ENCODE measurements at places on chromosomes 7 and 10.

DNA sequence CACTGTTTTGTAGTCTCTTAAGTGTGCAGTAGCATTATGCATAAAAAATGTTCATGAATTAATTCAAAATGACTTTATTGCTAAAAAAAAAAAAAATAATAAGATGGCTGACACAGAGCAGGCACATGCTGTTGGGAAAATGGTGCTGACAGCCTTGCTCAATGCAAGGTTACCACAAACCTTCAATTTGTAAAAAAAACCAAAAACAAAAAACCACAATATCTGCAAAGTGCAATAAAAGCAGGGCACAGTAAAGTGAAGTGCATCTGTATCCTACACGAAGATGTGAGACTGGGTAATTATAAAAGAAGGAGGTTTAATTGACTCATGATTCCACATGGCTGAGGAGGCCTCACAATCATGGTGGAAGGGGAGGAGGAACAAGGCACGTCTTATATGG, 185.8 kb downstream of the USP6NL start:
- no peak for DNase-seq

DNA sequence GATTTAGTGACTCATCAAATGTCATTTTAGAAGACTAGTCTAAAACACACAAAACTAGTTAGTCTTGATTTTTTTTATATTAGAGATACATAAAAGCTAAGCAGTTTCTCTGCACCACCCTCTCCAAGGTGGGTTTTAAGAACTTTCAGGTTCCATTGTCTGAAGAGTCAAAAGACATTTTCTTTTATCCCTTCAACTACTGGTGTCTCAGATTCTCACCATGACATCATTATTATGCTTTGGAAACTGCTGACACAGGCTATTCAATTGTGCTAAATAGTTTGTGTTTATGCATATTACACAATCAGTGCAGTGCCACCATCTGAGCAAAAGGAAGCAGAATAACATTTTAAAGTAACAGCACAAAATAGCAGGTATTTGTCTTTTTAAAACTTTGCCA, 52.2 kb downstream of the IGF2BP3 start:
- no peak for DNase-seq

DNA sequence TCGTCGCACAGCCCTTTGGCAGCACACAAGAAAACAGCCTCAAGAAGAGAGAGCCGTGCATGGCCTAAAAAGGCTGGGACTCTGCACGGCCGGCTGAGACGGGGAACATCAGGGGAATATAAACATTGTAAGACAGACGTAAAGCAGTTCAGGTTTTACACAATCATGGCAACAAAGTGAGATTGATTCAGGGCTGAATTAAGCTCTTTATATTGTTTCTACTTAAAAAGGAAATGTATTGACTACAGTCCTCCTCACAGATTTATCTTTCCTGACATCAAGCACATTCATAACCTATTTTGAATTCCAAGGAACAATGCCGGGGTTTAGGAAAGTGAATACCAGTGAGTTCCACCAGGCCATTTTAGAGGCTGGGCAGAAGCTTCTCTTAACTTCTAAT, 25.2 kb downstream of the SORBS1 start:
- DNase-seq: no peak

DNA sequence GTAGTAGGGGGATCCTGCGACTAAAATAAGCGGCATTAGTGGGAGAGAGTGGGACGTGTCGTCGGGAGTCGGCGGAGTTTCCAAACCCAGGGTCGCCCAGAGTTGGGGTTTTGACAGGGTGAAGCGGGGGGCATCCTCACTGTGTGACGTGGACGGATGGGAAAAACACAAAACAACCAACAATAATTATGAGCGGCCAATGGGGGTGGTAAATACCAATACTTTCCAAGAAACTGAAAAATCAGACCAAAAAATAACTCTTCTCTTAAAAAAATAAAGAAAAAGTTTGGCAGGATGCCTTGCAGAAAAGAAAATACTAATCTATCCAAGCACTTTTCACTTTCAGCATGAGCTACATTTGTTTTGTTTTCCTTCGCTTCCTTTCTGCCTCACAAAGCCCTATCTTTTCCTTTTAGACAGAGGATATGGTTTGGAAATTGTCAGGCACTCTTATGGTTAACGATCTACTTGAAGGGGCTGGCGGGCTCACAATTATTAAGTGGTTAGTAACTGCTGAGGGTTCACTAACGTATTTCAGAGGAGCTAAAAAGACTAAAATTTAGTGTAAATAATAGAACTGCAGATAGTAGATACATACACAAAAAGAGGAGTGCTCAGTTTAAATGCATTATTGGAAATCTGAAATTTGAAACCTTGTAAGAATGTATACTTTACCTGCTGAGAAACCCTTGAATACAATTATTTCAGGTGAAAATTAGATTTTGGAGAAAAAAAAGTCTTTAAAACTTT, 802 bp upstream of the CDK6 start:
- no peak for DNase-seq

- DNase-seq: no peak
Observed at GRCh38 chr10:121589553-121589952, 8.7 kb downstream of the FGFR2 start.

DNA sequence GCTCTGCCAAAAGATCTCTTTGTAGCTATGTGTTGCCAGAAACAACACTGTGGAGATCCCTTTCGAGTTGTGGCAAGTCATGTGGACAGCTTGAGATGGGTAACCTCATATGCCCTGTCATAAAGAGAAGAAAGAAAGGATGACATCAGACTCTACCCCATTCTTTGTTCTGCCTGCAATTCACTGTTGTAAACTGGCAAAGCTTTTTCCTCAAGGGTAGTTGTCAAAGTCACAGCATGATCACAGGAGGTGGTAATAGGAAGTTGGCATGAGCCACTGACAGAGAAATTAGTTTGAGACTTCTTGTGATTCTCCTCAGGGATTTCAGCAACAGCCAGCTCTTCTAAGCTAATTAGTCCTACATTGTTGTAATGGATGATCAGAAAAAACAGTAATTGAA, 19.4 kb upstream of the MINDY3 start:
- DNase-seq: no peak

DNA sequence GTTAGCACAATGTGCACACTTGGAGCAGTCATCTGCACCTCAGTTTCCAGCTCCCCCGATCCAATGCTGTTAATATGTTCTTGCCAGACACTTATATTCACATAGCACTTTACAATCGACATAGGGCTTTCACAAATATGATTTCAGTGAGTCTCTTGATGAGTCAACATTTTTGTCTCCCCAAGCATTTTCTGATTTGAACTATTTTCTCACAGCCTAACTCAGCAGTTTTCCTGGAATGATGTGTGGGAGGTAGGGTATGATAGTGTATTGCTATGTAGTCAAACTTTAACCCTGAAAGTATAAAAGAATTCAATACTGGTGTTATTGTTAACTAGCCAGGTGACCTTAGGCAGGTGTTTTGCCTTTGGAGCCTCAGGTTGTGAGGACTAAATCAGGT, 82.5 kb upstream of the LRGUK start:
- DNase-seq: no peak

- DNase-seq: no peak
Observed at GRCh38 chr10:112985690-112986543, 35.9 kb downstream of the TCF7L2 start.

- DNase-seq: no peak
Observed at GRCh38 chr10:100881556-100882213, 31.1 kb upstream of the SLF2 start.

GRCh38 chr10:49444349-49444748, 48.5 kb upstream of the DRGX start:
- no peak for DNase-seq

- no peak for DNase-seq
Observed at GRCh38 chr7:138606236-138606635, 94.9 kb downstream of the SVOPL start.

GRCh38 chr10:130300608-130301020, 164.4 kb downstream of the GLRX3 start:
- DNase-seq: no peak

DNA sequence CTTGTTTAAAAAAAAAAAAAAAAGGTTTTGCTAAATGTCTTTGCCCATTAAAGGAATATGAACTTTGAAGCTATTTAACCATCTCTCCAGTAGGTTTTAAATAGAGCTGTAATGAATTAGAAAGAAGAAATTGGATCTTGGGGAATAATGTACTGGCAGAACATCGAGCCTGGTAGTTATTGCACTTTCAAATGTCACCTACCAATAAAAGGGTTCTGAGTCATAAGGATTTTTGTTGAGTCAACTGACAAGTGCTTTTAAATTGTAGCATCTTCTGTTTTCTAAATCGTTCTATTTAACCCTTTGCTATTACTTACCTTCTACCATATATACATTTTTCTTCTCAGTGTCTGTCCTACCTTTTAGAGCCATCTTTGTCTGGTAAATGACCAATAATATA, 10.7 kb downstream of the CUTC start:
- no peak for DNase-seq

DNA sequence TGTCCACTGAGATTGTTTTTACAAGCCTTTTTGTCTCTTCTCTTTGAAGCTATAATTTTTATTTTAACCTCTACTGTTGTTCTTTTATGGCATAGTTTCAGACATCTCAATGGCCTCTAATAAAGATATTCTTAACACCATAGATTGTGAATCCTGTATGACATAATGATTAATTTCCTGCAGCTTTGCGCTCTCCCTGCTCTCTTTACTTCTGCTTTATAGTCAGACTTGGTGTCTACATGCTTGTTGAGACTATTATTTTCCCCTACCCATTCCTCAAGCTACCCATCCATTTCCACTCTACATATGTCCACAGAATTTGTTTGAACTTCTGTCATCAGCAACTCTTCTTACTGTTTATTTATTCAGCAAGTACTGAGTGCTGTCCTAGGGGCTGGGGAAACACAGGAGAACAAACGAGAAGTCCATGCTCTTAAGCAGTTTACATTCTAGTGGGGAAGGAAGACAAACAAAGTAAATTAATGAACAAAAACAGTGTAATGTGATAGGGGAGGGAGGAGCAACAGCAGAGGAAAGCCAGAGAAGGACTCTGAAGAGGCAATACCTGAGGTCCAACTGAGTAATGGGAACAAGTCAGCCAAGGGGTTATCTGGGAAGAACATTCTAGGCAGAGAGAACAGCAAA, 110.1 kb downstream of the CDK14 start:
- DNase-seq: no peak

Data from GM13977 (cell line).